A673 (cell line): ENCODE measurements at places on chromosomes 13 and 19. TPM values are rescaled to one million over a fixed set of nuclear protein-coding genes. Genes with fewer than 3 reads are reported as not detected.

DNA sequence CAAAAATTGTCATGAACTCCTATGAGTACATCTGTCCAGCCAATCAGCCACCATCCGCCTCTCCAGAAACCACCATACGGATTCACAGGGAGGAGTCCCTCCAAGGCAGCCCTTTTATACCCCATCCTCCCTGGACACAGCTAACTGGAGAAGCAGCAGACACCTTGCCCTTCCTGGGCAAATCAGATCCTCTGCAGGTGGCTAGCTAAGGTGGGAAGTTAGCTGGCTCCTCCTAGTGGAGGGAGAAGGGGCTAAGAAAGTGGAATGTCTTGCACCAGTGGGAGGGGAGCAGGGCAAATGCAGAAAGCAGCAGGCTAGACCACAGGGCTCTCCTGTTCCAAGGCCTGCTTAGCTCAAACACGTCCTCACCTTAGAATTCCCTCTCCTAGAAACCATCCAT lies 46.2 kb upstream of the UQCRFS1 start:
- no peaks in the 10 kb centered on the region for H3K36me3 ChIP-seq
- H3K4me1 ChIP-seq, result no peaks in the 10 kb centered on the region
- DNase-seq, result no peak
- H3K27ac ChIP-seq, result no peak overlapping the region
- no peak overlapping the region for H3K4me3 ChIP-seq
- no peaks in the 10 kb centered on the region for H3K27me3 ChIP-seq

GRCh38 chr13:103517066-103517767 lies 451.0 kb upstream of the SLC10A2 start:
- no peak for DNase-seq
- H3K27ac ChIP-seq, result no peak overlapping the region
- no peaks in the 10 kb centered on the region for H3K36me3 ChIP-seq
- no peaks in the 10 kb centered on the region for H3K4me1 ChIP-seq
- peaks cover 12% of the 10 kb centered on the region for H3K27me3 ChIP-seq

LRRC8E gene
- total RNA-seq, result 0.77 and 0.79 TPM in 2 replicates

ARHGEF18 gene
- total RNA-seq, result 33.4 and 34.9 TPM in 2 replicates

DNA sequence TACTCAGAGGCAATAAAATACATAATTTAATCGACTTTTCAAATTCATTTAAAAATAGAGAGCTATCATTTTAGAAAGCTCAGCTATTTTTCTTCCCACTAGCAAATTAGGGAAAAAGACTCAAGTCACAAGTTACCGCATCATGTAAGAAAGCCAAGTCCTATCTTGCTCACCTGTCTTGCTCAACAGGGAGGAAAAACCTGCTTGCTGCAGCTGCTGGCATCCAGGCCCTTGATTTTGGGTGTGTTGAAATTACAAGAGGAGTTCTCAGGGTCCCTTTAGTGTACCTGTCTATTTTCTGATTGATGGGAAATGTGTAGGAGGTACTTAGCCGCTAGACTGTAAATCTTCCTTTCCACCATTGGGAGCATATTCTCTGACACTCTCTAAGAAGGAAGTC lies 22.2 kb downstream of the SLC10A2 start:
- H3K27me3 ChIP-seq, result peaks cover 28% of the 10 kb centered on the region
- no peak overlapping the region for H3K4me3 ChIP-seq
- H3K36me3 ChIP-seq, result no peaks in the 10 kb centered on the region
- DNase-seq, result no peak
- H3K4me1 ChIP-seq, result no peaks in the 10 kb centered on the region

DNA sequence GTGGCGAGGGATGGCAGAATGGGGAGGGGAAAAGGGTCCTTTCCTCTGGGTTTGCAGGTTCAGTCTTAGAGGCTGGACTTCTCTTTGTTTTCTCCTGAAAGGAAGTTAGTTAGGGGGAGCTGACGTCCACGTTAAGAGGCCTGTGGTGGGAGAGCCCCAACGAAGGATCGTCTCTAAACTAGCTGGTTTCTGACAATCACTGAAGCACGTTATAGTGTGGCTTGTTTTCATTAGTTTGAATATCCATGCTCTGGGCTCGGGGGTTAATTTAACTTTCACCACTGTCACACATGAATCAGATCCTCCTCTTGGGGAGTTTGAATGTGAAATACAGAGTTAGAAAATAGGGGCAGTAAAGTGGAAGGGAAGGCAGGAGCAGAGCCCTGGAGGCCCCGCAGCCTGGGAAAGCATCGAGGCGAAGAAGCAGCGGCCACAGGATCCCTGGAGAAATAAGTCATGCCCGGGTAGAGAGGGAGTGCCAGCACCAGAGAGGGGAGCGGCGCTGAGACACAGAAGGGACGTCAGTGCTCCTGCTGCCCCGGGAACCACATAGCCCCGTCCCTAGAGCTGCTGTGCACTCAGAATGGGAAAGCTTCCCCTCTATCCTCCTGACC lies 31.1 kb upstream of the AMER2 start:
- DNase-seq, result no peak
- no peak overlapping the region for H3K4me3 ChIP-seq
- no peaks in the 10 kb centered on the region for H3K4me1 ChIP-seq
- no peaks in the 10 kb centered on the region for H3K27me3 ChIP-seq

BICRA gene
- total RNA-seq, result 23.1 and 24.3 TPM in 2 replicates

ANKRD24 gene
- total RNA-seq, result 10.9 and 12.2 TPM in 2 replicates

TMIGD2 gene
- total RNA-seq, result not detected in 2 replicates

DNA sequence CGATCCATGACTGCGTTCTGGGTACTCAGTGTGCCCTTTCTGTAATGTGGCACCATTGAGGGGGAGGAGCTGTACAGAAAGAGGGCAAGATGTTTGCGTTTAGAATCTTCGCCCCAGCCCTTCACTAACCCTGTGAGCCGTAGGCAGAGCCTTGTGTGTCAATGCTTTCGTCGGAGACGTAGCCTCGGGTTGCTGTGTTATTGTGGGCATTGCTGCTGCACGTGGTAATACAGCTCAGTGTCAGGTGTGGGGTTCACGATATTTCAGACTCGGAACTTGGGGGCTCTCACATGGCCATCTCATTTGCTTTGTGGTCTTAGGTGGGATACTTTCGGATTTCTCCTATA lies 6.1 kb downstream of the RPS9 start:
- peaks cover 69% of the 10 kb centered on the region for H3K36me3 ChIP-seq
- no peak overlapping the region for H3K4me3 ChIP-seq
- peak overlapping the region; percentile 21 for H3K27ac ChIP-seq

DNA sequence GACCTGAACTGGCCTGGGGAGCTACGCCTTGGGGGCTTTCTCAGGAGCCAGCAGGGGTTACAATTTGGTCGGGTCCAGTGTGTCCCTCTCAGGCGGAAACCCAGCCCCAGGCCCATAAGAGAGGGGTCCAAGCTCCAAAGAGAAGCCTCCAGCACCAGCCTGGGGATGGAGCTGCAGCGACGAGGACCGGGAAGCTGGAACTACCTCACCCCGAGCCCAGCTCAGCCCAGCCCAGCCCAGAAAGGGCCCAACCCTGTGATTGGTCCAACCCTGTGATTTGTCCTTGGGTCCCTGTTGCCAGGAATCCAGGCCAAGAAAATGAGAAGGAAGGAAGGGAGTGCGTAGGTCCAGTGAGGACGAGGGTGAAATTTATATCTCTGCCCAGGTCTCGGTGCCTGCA lies 24.1 kb downstream of the CLEC4M start:
- no peaks in the 10 kb centered on the region for H3K36me3 ChIP-seq
- DNase-seq, result no peak
- H3K4me1 ChIP-seq, result no peaks in the 10 kb centered on the region
- H3K27ac ChIP-seq, result no peak overlapping the region
- no peak overlapping the region for H3K4me3 ChIP-seq
- H3K27me3 ChIP-seq, result peaks cover 43% of the 10 kb centered on the region

- H3K36me3 ChIP-seq, result no peaks in the 10 kb centered on the region
- no peak overlapping the region for H3K4me3 ChIP-seq
- no peaks in the 10 kb centered on the region for H3K27me3 ChIP-seq
- no peak overlapping the region for H3K27ac ChIP-seq
Observed at GRCh38 chr19:36482876-36483275, 6.5 kb downstream of the ZNF566 start.

DNA sequence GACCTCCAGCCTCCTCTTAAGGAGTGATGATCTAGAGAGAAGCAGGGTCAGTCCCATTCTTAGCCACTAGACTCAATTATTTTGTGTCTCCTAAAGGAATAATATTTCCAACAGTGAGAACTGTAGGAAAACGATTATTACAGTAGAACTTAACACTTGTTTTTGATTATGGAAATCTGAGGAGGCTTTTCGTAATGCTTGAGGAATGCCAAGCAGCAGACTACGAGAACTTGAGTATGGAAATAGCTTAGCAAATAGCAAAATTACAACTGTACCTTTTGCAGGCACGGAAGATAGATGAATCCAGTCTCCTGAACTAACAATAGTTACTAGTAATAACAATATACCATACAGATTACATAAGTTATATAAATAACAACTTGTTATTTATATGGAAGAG lies 12.2 kb downstream of the BRD4 start:
- no peaks in the 10 kb centered on the region for H3K27me3 ChIP-seq
- no peak overlapping the region for H3K27ac ChIP-seq
- no peak for DNase-seq

CLPTM1 gene
- total RNA-seq, result 135 and 138 TPM in 2 replicates

PLIN4 gene
- total RNA-seq, result 1.0 and 1.3 TPM in 2 replicates

- DNase-seq, result no peak
- peak within 1 kb of the TSS; percentile 80 for H3K4me3 ChIP-seq
- H3K4me1 ChIP-seq, result peaks cover 6% of the 10 kb centered on the region
- peak within 1 kb of the TSS; percentile 77 for H3K27ac ChIP-seq
Observed at GRCh38 chr19:38388349-38389100, at the start of gene SPRED3. TSS of gene SPRED3 (plus strand) at chr19:38388697. CDS start at chr19:38390303, 1,606 bp downstream.

DNA sequence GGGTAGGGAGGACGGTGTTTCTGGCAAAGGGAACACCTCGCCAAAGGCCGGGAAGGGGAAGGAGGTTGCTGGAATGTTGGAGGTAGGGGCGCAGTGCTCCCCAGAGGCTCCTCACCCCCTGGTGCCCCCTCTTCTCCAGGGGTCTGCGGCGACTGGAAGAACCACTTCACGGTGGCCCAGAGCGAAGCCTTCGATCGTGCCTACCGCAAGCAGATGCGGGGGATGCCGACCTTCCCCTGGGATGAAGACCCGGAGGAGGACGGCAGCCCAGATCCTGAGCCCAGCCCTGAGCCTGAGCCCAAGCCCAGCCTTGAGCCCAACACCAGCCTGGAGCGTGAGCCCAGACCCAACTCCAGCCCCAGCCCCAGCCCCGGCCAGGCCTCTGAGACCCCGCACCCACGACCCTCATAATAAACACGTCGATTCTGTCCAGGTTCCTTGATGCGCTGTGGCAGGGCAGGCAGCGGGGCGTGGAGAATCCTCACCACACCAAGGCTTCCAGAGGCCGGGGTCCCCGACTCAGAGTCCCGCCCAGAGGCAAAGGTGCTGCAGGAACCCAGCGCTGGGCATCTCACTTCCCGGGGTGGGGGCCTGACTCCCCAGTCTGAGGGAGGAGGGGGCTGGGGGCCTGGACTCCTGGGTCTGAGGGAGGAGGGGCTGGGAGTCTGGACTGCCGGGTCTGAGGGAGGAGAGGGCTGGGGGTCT lies 7.4 kb upstream of the SPACA4 start:
- no peak overlapping the region for H3K27ac ChIP-seq
- no peak for DNase-seq
- H3K36me3 ChIP-seq, result no peaks in the 10 kb centered on the region

GRCh38 chr19:17778251-17778967 lies 16.5 kb upstream of the B3GNT3 start:
- H3K27ac ChIP-seq, result no peak overlapping the region
- H3K4me3 ChIP-seq, result no peak overlapping the region
- no peaks in the 10 kb centered on the region for H3K27me3 ChIP-seq
- peak; percentile 59 for DNase-seq
- H3K36me3 ChIP-seq, result no peaks in the 10 kb centered on the region

DNA sequence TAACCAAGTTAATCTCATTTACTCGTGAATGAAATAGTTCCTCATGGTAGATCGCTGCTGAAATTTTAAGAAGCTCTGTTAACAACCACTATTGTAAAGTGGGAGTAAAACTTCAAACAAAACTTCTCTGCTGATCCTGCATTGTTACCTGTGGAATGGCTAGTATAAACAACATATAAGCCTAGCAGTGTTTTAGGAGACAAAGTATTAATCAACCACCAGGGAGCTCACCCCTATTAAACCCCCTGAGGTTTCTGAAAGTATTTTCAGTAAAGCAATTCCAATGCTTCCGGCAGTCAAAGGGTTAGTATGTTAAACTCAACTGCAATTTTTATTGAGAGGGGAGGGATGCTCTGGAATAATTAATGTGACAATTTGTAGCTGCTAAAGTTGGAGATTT lies 30.0 kb upstream of the PCDH17 start:
- peak overlapping the region; percentile 11 for H3K4me3 ChIP-seq
- H3K36me3 ChIP-seq, result no peaks in the 10 kb centered on the region
- peak overlapping the region; percentile 24 for H3K27ac ChIP-seq
- peaks cover 7% of the 10 kb centered on the region for H3K4me1 ChIP-seq

ETV2 gene
- total RNA-seq, result 0.73 and 1.3 TPM in 2 replicates

B3GNT8 gene
- total RNA-seq, result 0.41 and 0.81 TPM in 2 replicates

CEACAM7 gene
- 0.43 and 0.44 TPM in 2 replicates for total RNA-seq

DNA sequence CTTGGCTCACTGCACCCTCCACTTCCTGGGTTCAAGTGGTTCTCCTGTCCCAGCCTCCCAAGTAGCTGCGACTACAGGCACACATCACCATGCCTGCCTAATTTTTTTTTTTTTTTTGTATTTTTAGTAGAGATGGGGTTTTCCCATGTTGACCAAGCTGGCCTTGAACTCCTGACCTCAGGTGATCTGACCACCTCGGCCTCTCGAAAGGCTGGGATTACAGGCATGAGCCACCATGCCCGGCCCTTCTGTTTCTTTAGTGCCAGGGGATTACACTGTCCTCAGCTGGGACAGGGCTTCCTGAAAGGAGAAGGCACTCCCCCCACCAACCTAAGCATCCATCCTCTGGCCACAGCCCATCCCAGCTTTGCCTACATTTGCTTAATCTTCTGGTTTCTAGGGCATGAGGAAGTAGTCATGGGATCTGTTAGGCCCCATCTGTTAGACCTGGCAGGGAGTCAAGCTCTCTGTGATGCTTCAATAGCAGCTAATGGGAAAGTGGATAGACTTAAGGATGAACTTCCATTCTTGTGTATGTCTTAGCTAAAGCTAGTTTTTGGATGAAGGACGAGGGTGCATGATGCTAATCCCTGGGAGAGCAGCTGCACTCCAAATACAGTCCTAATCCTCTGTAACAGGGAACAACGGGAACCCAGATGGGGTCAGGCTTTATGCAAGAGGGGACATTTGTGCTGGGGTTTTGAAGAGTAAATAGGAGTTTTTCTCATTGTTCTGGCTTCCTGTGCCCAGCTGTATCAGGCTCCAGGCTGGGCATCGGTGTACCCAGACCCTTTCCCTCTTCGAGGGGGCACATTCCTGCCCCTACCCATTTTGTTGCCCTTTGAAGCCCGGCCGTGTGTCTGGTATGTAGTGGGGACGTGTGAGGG lies 2.6 kb downstream of the VAV1 start:
- H3K27ac ChIP-seq, result no peak overlapping the region
- H3K36me3 ChIP-seq, result peaks cover 3% of the 10 kb centered on the region
- no peak overlapping the region for H3K4me3 ChIP-seq
- H3K27me3 ChIP-seq, result no peaks in the 10 kb centered on the region

GRCh38 chr13:41568143-41568971 lies 111.0 kb downstream of the RGCC start:
- no peaks in the 10 kb centered on the region for H3K27me3 ChIP-seq
- no peak overlapping the region for H3K4me3 ChIP-seq
- DNase-seq, result no peak
- H3K27ac ChIP-seq, result no peak overlapping the region
- H3K4me1 ChIP-seq, result peaks cover 11% of the 10 kb centered on the region

TPRX1 gene
- not detected in 2 replicates for total RNA-seq

ZNF878 gene
- 1.3 and 1.5 TPM in 2 replicates for total RNA-seq

- H3K27me3 ChIP-seq, result no peaks in the 10 kb centered on the region
- DNase-seq, result no peak
- H3K27ac ChIP-seq, result no peak overlapping the region
- H3K4me3 ChIP-seq, result no peak overlapping the region
- H3K4me1 ChIP-seq, result peaks cover 72% of the 10 kb centered on the region
- H3K36me3 ChIP-seq, result peaks cover 70% of the 10 kb centered on the region
Observed at GRCh38 chr13:109760402-109760801, 26.0 kb downstream of the IRS2 start.
